NCI-H1436 (cell line): ENCODE measurements at places on chromosomes 1 and 21.

DNA sequence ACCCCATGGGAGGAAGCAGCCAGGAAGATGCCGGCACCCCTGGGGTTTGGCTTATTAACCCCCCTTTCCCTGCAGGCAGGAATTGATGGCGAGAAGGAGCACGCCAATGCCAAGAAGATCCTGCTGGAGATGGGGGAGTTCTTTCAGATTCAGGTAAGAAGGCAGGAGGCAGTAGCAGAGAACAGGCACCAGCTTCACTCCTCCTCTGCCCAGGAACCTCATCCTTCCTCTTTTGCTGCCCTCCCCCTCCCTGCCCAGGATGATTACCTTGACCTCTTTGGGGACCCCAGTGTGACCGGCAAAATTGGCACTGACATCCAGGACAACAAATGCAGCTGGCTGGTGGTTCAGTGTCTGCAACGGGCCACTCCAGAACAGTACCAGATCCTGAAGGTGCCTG lies 1.2 kb upstream of the RUSC1 start:
- no peak for DNase-seq

- peak; percentile 30 for DNase-seq
These were observed 706 bp downstream of the RNF19B start for GRCh38 chr1:32963746-32964460.

DNA sequence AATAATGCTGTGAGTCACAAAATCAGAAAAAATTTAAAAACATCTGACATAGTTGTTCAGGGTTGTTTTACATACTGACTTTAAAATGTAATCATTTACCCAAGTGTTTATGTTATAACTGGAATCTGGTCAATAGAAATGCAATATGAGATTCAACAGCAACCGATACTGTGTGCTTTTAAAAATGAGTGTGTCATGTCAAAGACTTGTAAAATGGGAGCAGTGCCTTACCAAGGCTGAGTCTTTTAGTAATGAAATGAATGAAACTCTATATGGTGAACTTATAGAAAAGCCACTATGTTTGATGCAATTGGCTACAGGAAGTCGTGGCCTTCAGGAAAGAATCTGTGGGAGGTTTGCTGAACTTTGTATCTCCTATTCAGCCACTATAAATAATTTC lies 570.2 kb downstream of the DPYD start:
- DNase-seq, result no peak

GRCh38 chr1:48495166-48495565 lies 23.2 kb upstream of the SPATA6 start:
- DNase-seq, result no peak

DNA sequence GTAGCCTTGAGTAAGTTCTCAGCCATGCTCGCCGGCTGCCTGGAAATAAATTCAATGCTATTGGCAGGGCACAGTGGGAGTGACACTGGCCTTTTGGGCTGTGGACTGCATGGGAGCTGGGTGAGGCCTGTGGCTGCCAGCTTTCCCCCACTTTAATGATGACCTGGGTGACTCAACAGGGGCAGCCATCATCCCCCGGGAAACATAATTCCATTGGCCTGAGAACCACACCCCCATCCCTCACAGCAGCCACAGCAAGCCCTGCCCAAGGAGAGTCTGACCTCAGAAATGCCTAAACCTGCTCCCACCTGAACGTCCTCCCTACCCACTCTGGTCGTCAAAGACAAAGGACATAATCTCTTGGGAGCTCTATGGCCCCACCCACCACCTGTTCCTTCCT lies 384.0 kb downstream of the LTN1 start:
- no peak for DNase-seq

GRCh38 chr1:32539584-32540571 lies 651 bp downstream of the ZBTB8A start:
- peak; percentile 15 for DNase-seq

DNA sequence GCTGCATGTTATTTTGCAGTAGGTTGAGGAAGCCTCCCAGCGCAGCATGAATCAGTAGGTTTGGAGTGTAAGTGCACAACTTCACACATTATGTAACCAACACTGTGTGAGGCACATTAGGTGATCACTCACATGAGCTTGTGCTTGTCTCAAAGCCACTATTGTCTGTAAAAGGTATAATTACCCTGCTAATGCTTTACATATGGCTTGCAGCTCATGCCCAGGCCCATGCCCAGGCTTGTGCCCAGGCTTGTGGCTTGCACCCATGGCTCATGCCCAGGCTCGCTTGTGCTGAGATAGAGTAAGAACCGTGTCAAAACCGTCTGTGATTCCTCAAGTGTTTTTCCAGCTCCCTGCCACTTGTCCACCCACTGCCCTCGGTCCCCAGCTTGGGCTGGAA lies 596.3 kb downstream of the LTN1 start:
- DNase-seq, result no peak

- DNase-seq, result no peak
These were observed 12.7 kb upstream of the CRNN start for GRCh38 chr1:152426731-152427130.
